Cerebellar cortex (tissue), 1 donor: ENCODE measurements at places on chromosomes 11 and 22.

DNA sequence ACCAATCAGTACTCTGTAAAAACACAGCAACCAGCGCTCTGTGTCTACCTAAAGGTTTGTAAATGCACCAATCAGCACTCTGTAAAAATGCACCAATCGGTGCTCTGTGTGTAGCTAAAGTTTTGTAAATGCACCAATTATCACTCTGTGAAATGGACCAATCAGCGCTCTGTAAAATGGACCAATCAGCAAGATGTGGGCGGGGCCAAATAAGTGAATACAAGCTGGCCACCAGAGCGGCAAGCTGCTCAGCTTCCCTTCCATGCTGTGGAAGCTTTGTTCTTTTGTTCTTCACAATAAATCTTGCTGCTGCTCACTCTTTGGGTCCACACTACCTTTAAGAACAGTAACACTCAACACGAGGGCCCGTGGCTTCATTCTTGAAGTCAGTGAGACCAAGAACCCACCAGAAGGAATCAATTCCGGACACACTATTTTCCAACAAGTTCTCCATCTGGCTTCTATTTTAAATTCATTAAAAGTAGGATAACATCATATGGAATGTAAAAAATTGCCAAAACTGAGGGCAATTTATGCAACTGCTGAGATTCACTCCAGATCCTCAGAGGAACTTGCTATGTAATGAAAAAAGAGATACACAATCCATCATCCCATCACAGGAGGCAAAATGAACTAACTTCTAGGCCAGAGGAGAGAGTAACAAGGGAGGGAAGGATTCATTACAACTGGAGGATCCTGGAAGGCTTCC, 3.1 kb upstream of the PANX1 start:
- DNase-seq, result no peak

DNA sequence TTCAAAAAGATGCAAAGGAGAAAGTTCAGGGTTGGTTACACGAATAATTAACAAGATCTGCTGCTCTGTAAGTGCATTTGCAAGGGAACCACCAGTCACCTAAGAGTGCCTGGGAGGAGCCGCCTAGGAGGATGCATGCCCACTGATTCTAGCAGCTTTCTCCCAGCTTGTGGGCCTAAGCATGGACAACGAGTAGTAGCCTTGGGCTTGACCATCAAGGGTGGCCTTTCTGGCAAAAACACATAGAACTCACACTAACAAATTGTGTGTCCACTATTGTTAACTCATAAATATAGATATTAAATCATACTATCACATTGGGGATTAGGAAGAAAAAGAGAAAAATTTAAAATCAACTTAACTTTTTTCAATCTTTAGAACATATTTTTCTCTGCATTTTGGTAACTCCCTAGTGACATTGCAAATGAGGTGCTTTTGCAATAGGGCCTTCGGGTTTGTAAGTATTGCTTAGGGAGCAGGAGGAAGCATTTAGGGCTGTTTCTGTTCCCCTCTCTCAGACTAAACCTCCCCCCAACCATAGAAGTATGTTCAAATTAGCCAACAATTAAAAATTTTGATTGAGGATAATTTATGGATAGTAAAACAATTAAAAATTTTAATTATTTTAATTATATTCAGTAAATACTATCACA, 57.3 kb upstream of the CEP295 start:
- no peak for DNase-seq

DNA sequence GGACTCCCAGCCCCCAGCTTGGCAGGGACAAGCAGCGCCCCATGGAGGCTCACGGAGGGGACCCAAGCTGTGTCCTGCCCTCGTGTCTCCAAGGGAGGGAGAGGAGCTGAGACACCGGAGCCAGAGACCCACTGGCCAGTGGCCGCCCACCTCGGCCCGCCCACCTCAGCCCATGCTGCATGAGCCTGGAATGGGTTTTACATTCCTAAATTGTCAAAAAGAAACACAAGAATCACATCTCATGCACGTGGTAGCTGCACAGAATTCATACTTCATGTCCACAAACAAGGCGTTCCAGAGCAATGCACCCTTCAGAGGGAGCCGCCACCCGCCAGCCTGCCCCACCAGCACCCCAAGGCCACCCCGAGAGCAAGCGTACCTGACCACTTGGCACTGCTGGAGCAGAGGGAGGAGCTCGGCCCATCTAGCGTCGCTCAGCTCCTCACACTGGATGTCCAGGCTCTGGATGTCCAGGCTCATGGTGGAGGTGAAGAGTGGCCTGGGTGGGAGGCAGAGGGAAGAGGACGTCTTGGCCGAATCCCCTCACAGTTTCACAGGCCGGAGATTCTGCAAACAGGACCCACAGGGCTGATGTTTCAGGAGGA, 5.3 kb downstream of the RNH1 start:
- DNase-seq, result no peak

GRCh38 chr11:96524475-96524874, 134.7 kb downstream of the JRKL start:
- DNase-seq, result no peak

DNA sequence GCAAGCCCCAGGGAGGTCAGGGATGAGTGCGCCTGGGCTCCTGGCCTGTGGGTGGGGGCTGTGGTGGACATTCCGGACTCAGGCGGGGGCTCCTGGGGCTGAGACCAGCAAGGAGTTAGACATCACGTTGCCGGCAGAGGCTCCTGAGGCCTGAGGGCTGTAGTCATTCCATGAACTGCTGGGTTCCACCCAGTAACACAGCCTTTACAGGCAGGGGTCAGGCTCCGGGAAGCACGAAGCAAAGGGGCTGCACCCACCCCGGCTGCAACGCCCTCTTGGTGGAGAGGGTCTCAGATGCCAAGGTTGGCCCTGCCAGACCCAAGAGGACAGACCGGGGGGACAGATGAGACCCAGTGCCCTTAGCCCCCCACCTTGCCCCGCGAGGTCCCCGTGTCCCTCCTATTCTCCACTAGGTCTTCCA, 9.0 kb downstream of the TNNT3 start:
- DNase-seq, result no peak

GRCh38 chr11:132060567-132060966, 690.2 kb downstream of the NTM start:
- no peak for DNase-seq

DNA sequence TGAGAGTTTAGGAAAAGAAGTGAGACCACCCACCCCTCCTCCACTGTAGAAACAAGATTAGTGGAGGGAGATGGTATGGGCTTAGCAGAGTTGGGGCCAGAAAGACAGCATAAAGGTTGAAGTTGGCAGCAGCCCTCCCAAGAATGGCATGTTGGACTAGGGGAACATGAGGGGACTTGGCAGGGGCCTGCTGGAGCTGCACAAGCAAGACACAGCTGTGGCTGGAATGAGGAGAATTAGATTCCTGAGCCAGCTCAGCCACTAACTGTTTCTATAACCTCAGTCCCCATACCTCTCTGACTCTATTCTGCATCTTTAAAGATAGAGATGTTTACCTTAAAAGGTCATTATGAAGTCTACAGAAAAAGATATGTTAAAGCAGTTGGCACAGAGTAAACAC, 13.2 kb downstream of the MAP6 start:
- DNase-seq, result no peak

DNA sequence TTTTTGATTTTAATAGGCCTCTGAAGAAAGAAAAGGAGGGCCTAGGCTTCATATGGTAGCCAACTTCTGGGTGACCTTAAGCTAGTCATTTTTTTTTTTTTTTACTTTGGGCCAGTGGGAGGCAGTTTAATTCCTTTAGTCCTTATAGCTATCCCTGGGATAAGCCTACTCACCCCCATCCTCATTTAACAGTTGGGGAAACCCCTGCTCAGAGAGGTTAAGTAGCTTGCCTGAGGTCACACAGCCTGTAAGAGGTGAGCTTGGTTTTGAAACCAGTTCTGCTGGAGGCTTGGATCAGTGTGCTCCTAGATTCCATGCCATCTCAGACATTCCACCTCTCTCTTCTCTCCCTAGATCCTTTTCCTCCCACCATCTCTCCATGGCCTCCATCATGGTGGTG, 86.4 kb downstream of the MYO18B start:
- no peak for DNase-seq

DNA sequence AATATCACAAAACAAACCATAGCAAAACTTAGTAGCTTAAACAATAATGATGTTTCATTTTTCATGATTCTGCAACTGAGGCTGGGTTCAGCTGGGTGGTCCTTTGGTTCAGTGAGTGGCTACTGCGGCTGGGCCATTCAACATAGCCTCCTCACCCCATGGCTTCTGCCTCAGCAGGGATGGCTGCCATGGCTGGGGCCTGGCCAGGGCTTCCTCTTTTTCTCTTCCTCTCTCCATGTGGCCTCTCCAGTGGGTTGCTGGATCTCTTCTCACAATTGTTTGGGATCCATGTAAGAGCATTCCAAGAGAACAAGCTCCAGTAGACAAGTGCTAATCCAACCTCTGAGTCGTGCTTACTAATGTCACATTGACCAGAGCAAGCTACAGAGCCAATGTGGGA, 248.6 kb upstream of the PLET1 start:
- no peak for DNase-seq

- no peak for DNase-seq
Observed at GRCh38 chr11:116357784-116358544, 414.8 kb downstream of the BUD13 start.

DNA sequence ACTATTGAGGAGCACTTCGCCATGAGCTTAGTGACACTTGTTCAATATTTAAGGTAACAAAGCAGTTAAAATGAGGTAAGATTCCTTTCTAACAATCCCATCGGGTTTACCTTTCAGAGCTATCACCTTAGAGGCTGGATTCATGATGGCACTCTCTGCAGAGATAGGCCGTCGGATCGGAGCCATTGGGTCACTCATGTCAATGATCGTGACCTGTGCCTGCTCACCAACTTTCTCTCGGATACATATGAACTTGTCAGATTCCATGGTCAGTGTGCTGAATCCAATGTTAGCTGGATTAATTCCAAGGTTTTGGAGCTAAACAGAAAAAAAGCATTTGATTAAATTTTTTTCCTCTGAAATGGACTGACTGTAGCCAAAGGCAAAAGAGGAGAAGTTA, 16.0 kb downstream of the CLTCL1 start:
- DNase-seq, result no peak

DNA sequence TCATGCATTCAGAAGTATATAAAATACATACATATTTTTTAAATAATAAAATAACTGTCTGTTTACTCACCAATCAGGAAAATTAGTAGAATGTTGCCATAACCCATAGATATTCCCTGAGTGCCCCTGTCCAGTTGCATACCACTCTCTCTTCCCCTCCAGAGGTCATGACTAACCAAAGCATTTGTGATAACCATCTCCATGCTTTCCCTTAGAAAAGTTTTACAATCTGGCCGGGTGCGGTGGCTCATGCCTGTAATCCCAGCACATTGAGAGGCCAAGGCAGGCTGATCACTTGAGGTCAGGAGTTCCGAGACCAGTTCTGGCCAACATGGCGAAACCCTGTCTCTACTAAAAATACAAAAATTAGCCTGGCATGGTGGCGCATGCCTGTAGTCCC, 33.2 kb upstream of the LDHA start:
- no peak for DNase-seq

DNA sequence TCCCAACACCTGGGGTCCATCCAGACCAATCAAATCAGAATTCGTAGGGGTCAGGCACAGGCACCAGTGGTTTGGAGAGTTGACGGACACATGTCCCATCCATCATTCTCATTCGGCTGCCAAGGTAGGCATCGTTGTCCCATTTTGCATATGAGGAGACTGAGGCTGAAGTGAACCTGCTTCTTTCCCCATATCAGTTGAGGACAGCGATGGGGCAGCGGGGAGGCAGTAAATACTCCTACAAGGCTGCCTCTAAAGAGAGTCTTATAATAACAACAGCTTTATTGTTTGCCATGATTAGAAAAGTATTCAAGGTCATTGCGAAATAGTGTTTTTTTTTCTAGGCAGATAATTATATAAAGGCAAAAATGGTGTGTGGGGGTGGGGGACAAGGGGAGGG, 1.6 kb upstream of the BEST1 start:
- DNase-seq, result no peak

- DNase-seq, result no peak
Observed at GRCh38 chr11:83540728-83541127, 254.6 kb upstream of the CCDC90B start.
